Mesothelial cell of epicardium (in vitro differentiated cells): ENCODE measurements at places on chromosomes 13 and 19. TPM values are rescaled to one million over a fixed set of nuclear protein-coding genes. Genes with fewer than 3 reads are reported as not detected.

MAP2K2 gene
- total RNA-seq, result 147 to 161 TPM (median 152 TPM) in 3 replicates

TSHZ3 gene
- 82.5 to 87.1 TPM (median 82.9 TPM) in 3 replicates for total RNA-seq

GPR42 gene
- not detected in 3 replicates for total RNA-seq

ZNF439 gene
- total RNA-seq, result 6.2 to 8.8 TPM (median 6.4 TPM) in 3 replicates

IGSF23 gene
- total RNA-seq, result not detected in 3 replicates

LILRA1 gene
- not detected in 3 replicates for total RNA-seq

SPRED3 gene
- 6.7 to 7.1 TPM (median 7.0 TPM) in 3 replicates for total RNA-seq

MICU2 gene
- 41.6 to 44.1 TPM (median 41.7 TPM) in 3 replicates for total RNA-seq

AKAP8L gene
- 239 to 262 TPM (median 254 TPM) in 3 replicates for total RNA-seq

DNA sequence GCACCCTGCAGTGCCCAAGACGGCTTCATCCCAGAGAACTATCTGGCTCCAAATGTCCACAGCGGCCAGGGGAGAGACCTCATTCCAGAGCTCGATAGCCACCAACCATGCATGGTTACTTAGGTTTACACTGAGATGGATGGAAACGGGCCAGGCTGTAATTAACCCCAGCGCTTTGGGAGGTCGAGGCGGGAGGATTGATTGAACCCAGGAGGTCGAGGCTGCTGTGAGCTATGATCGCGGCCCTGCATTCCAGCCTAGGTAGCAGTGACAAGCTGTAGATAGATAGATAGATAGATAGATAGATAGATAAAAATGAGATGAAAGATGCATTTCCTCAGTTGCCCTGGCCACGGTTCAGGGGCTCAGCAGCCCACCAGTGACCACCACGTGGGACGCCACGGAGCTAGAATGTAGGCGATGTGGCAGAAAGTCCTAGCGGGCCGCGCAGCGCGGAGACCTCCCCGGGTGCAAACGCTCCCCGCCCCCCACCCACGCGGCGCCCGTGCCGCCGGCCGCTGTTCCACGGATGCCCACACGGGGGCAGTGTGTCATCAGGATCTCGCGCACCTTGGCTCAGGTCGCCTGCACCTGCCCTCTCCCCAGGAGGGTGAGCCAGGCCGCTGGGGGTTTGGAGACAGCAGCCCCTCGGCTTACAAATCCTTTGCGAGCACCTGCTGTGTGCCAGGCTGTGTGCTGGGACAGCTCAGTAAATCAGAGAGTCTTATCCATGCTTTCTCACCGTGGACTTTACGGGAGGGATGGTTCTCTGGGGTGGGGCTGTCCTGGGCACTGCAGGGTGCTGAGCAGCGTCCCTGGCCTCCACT, 13.5 kb upstream of the TLE5 start:
- DNase-seq, result peak; percentile 84

GRCh38 chr13:24899601-24900000, 135.6 kb downstream of the RNF17 start:
- DNase-seq, result no peak

DNA sequence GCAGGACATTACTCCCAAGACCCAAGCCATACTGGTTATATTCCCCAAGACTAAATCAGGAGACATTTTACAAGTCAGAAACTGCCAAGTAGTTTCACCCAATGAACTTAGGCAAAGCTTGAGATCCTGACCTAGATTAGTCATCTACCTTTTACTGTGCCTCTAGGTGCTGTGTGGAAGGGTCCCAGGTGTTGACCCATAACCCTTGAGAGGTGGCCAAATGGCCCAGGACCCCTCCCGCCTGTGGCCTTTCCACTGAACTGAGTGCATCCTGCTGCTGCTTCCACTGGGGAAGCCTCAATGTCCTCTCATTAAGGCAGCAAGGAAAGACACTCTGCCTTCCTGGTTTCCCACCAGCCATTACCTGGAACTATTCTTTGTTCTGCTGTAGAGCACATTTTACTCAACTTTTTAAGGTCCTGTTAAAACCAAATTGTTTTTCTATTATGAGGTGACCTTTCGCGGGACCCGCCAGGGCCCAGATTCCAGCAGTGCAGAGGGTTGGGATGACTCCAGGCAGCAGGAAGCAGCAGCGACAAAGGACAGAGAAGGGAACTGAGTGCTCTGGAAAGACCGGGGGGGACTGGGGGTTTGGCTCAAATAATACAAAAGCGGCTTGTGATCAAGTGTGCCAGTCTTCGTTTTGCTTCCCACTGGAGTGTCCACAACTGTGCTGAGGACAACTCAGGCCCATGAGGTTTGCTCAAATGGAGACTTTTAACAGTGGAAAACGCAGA, 27.1 kb downstream of the ANKRD10 start:
- DNase-seq, result no peak

GRCh38 chr13:108850691-108851090, 221.3 kb downstream of the MYO16 start:
- DNase-seq, result no peak

GRCh38 chr13:92727118-92727517, 499.5 kb upstream of the GPC6 start:
- DNase-seq, result no peak

GRCh38 chr19:5958074-5958850, 19.7 kb downstream of the RANBP3 start:
- DNase-seq, result no peak

DNA sequence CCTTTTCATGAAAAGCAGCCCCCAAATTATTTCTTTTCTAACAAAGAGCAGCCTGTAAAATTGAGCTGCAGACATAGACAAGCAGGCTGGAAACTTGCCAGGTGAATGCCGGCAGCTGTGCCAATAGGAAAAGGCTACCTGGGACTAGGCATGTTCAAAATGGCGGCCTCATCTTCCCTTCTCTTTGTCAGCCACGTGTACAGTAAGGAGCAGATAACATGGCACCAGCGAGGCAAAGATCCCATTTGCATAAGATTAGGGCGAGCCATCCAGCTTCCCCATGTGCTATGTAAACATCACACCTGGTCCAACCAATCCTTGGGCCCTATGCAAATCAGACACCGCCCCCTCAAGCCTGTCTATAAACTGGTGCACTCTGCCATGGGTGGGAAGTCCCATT, 31.2 kb upstream of the CACNA1A start:
- DNase-seq, result no peak

DNA sequence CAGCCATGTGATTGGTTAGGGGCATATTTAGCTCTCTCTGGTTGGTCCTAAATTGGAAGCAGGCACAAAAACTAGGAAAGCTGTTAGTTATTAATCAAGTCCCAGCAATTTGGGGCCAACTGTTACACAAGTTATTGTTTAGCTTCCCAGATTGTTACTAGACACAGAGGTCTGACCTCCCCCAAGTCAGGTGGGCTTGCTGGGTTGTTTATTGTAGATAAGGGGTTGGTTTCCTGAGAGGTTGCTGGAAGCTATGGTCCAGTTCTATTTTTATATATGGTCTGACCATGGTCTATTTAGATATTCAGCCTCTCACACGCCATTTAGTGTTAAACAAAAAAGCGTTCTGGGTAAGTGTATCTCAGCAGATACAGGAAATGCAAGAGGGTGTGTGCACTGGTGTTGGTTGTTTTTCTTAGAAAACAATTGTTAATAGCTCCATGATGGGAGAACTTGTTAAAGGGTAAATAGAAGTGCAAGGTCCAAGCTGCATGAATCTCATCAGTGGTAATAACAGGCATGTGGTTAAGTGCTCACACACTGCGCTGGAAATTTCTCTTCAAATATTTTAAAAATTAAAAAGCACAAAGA, 150.0 kb downstream of the RAP2A start:
- DNase-seq, result no peak

DNA sequence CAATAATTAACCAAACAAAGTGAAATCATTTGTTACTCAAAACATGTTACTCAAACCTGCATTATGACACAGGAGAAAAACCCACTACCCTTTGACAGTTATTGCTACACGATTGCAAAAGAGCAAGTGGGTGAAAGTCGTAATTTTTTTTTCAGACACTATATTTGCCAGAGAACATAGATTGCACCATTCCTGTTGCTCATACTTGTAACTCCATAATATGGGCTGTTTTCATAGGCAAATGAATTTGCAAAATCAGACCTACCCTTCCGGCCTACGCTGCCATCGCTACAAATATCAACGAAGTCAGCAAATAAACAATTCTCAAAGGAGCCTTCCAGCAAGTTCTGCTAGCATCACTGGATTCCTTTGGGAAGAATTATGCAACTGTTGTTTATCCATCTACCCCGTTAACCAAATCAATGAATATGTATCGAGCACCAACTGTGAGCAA, 396.5 kb downstream of the IRS2 start:
- no peak for DNase-seq

DNA sequence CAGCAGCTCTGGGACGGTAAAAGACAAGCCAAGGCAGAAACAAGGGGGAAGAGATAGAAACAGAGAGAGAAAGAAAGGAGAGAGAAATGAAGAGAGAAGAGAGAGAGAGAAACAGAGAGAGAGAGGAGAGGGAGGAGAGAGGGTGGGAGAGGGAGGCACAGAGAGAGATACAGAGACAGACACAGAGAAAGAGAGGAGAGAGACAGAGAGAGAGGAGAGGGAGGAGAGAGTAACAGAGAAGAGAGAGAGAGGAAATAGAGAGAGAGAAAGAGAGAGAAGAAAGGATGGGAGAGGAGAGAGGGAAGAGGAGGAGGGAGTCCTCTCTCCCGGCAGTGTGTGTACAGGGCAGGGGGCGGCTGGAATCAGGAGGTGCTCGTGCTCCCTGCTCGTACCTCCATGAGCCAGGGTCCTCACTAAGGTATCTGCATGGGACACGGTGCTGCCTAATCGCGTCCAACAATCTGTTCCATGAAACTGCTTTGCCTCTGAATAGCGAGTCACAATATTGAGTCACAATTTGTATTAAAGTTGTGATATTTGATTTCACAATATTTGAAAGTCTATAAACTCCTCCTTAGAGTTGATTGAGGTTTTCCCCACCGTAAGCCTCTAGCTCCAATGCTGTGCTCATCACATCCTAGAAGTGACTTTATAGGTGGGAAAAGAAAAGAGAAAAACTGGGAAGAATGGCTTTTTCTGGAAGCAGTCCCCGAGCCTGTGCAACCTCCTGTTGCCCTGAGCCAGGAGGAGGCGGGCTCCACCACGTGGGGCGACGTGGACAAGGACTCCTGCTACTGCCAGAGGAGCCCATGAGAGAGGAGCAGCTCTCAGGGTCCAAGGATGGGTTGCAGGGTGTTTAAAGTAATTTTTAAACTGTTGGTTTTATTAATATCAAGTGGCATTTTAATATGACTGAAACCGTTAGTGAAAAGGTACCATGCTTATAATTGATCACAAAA, 81.7 kb upstream of the ARHGEF7 start:
- DNase-seq, result no peak
